Thymus (tissue), 14 donors: ENCODE measurements at places on chromosomes 13 and 19. TPM values are rescaled to one million over a fixed set of nuclear protein-coding genes. Genes with fewer than 3 reads are reported as not detected.

DNA sequence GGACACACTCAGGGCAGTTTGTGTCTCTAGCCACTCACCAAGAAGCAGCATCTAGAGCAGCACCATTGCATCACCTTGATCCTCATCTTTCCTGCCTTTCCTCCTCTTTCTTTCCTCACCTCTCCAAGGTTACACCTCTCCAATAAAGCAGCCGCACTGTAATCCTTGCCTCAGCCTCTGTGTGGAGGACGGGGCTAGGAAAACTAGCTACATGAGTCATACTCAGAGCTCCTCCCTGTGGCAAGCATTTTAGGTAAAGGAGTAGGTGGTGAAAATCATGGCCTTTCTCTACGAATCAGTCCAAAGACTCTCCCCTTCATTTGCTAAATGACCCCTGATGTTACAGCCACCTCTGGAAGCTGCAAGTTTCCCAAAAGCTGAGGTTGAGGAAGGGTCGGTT, 108.9 kb downstream of the DNAJC15 start:
- no peaks in the 10 kb centered on the region for H3K36me3 ChIP-seq
- H3K27ac ChIP-seq = no peak overlapping the region
- no peaks in the 10 kb centered on the region for H3K4me1 ChIP-seq

DNA sequence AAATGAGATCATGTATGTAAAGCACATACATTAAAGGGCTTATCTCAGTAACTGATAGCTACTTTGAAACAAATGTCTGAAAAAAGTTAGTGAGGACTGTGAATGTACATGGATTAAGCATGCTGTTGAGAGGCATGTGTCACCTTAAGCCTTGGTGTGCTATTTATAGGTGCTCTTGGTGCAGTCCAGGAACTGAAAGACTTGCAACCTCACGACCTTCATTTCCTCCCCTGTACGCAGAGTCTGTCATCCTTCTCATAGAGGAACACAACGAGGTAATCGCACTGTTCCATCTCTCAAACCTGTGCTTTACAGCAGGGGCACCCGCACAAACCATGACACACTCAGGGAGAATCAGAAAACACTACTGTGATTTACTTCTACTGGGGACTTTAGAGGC, 65.6 kb downstream of the UFM1 start:
- H3K27ac ChIP-seq = no peak overlapping the region
- DNase-seq = peak; percentile 4
- no peak overlapping the region for H3K4me3 ChIP-seq
- no peaks in the 10 kb centered on the region for H3K4me1 ChIP-seq

- no peak overlapping the region for H3K27ac ChIP-seq
- H3K4me3 ChIP-seq = no peak overlapping the region
- H3K36me3 ChIP-seq = no peaks in the 10 kb centered on the region
Observed at GRCh38 chr19:3801412-3802096, 15.4 kb upstream of the MATK start.

DNA sequence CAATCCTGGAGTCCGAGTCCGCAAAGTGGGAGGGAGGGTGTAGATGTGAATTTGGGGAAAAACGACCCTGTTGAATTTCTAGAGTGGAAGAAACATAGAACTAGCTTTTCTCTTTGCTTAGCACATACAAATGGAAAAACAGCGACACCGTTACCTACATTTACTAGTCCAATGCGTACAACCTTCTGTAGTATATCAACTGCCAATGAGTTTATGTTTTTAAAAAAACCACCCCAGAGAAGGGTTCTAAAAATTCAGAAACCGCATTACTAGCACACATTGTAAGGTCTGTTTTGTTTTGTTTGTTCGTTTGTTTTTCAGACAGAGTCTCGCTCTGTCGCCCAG, 332 bp upstream of the SUPT20H start:
- peak overlapping the region; percentile 74 for H3K27ac ChIP-seq
- no peaks in the 10 kb centered on the region for H3K36me3 ChIP-seq
- H3K4me1 ChIP-seq = peaks cover 2% of the 10 kb centered on the region

DNA sequence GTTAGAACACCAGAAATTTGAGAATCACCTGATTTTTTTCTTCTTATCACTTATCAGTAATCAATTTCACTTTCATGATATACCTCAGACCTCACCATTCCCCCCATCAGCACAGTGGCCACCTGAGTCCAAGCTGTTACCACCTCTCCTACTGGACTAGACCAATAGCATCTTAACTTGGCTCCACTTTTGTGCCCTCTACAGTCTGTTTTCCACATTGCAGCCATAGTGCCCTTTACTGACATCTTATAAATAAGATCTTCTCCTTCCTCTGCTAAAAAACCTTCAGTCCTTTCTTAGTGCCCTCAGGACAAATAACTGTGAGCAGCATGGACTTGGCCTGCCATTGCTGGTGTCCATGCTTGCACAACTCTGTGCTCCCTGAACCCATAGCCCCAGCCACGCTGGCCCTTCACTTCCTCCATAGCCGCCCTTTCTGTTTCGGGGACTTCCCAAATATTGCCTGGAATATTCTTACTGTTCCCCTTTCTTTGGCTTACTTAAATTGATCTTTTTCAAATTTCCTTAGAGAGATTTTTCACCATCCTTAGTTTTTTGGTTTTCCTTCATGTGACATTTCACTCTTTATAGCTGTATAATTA, 380.8 kb downstream of the LMO7 start:
- no peak overlapping the region for H3K4me3 ChIP-seq
- no peaks in the 10 kb centered on the region for H3K4me1 ChIP-seq
- no peak overlapping the region for H3K27ac ChIP-seq
- no peaks in the 10 kb centered on the region for H3K27me3 ChIP-seq
- no peaks in the 10 kb centered on the region for H3K36me3 ChIP-seq
- peak; percentile 54 for DNase-seq

- no peaks in the 10 kb centered on the region for H3K4me1 ChIP-seq
- no peak overlapping the region for H3K27ac ChIP-seq
- no peaks in the 10 kb centered on the region for H3K27me3 ChIP-seq
- no peak overlapping the region for H3K4me3 ChIP-seq
Observed at GRCh38 chr19:34639491-34640085, 37.4 kb downstream of the SCGB2B2 start.

GRCh38 chr19:10543420-10544241, at the start of gene ATG4D:
Gene ATG4D (plus strand): TSS chr19:10543904. CDS start chr19:10544091, 187 bp downstream.
- peak within 1 kb of the TSS; percentile 47 for H3K27ac ChIP-seq
- peak; percentile 75 for DNase-seq
- peaks cover 29% of the 10 kb centered on the region for H3K36me3 ChIP-seq
- H3K27me3 ChIP-seq = peaks cover 3% of the 10 kb centered on the region

GRCh38 chr19:31610018-31610417, 260.8 kb upstream of the TSHZ3 start:
- H3K4me1 ChIP-seq = no peaks in the 10 kb centered on the region
- H3K4me3 ChIP-seq = no peak overlapping the region
- no peak overlapping the region for H3K27ac ChIP-seq
- no peaks in the 10 kb centered on the region for H3K27me3 ChIP-seq
- no peak for DNase-seq
- H3K36me3 ChIP-seq = no peaks in the 10 kb centered on the region

- H3K27ac ChIP-seq = no peak overlapping the region
- H3K4me1 ChIP-seq = no peaks in the 10 kb centered on the region
- H3K36me3 ChIP-seq = no peaks in the 10 kb centered on the region
- no peak for DNase-seq
- no peaks in the 10 kb centered on the region for H3K27me3 ChIP-seq
- no peak overlapping the region for H3K4me3 ChIP-seq
Observed at GRCh38 chr13:107185889-107186288, 618.0 kb upstream of the ARGLU1 start.

DNA sequence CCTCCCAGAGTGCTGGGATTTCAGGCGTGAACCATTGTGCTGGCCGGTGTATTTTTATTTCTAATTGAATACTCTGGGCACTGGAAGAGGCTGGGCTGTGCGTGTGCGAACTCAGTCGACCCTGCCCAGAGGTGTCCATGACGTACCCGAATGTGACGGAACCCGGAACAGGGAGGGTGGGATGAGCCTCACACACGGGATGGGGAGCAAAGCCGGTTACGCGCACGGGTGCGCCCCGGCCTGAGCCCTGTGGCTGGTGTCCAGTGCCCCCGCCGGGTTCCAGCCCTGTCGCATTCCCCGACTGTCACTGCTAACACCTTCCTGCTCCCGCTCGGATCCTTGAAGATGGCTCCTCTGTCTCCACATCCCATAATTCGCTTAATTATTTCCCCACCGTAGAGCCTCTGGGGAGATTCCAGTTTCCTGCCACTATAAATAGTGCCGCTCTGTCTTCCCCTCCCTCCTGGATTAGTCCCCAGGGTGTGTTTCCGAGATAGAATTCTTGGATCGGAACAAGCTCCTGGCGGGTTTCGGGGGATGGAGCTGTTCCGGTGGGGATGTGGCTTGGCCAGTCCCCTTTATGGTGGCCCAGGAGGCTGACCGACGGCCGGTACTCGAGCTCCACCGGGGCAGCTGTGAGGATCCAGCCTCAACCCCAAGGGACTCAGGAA, 22.0 kb downstream of the SBNO2 start:
- H3K36me3 ChIP-seq = peaks cover 29% of the 10 kb centered on the region
- H3K4me1 ChIP-seq = no peaks in the 10 kb centered on the region
- no peak overlapping the region for H3K27ac ChIP-seq
- no peaks in the 10 kb centered on the region for H3K27me3 ChIP-seq

DNA sequence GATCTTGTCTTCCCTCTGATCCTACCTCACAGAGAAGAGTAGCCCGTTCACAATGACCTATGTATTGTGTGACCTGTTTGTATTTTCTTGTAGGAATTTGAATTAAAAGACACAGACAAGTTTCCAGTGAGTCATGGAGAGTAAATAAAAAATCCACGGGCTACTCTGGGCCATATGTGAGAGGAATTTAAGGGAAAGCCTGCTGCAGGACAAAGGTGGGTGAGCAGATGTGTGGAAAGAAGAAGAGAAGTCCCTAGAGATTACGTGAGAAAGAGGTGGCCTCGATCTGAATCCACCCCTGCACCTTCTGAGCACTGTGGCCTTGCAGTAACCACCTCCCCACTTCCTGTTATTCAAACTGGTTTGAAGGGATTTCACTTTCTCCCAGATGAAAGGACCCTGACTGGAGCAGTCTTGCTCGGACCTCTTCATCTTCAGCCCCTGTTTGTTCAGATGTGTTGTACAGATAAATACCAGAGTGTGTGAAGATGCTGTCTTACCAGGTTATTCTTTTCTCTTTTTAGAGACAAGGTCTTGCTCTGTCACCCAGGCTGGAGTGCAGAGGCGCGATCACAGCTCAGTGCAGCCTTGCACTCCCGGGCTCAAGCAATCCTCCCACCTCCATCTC, 205.4 kb downstream of the PDS5B start:
- H3K4me3 ChIP-seq = no peak overlapping the region
- H3K4me1 ChIP-seq = peaks cover 9% of the 10 kb centered on the region
- no peaks in the 10 kb centered on the region for H3K36me3 ChIP-seq
- no peaks in the 10 kb centered on the region for H3K27me3 ChIP-seq

DNA sequence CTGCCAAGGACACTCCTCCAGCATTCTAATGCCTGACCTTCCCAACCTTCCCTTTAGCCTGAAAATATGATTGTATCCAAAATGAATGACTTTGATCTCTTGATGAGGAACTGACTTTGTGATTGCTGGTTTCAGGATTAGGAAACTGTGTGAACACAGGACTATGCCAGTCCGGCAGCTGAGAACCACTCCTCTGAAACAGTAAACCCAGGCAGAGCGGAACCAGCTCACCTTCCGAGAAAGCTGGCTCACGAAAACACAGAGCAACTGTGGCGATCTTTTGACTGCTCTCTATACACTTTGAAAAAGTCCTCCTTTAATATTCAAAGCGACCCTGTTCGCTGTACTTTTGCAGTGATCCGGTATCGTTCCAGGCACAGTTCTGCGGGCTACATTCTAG, 258.8 kb upstream of the IRS2 start:
- DNase-seq = no peak
- no peaks in the 10 kb centered on the region for H3K36me3 ChIP-seq
- H3K27me3 ChIP-seq = no peaks in the 10 kb centered on the region
- no peak overlapping the region for H3K27ac ChIP-seq
- peaks cover 3% of the 10 kb centered on the region for H3K4me1 ChIP-seq
- no peak overlapping the region for H3K4me3 ChIP-seq

DNA sequence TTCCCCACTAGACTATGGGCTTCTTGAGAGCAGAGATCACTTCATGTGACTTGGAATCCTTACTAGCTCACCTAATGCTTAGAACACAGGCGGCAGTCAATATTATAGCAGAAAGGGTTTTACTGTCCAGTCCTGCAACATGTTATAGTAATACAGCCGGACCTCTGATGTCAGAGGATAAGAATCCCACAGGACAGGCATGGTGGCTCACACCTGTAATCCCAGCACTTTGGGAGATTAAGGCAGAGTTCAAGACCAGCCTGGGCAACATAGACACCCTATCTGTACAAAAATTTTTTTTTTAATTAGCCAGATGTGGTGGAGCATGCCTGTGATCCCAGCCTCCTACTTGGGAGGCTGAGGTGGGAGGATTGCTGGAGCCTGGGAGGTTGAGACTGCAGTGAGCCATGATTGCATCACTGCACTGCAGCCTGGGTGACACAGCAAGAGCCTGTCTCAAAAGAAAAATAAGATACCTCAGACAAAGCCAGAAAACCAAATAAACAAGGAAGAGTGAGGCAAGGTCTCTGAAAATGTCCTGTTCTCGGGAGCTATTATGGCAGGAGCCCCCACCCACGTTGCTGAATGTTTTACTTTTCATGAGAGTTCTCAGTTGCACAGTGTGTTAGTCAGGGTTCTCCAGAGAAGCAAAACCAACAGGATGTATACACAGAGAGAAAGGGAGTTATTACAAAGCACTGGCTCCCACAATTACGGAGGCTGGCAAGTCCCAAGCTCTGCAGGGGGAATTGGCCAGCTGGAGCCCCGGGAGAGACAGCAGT, 100.8 kb downstream of the UBL3 start:
- no peak overlapping the region for H3K27ac ChIP-seq
- no peak overlapping the region for H3K4me3 ChIP-seq
- H3K36me3 ChIP-seq = no peaks in the 10 kb centered on the region
- DNase-seq = no peak
- H3K4me1 ChIP-seq = no peaks in the 10 kb centered on the region

GRCh38 chr13:38421590-38422560, 72.2 kb downstream of the UFM1 start:
- DNase-seq = no peak
- H3K4me3 ChIP-seq = no peak overlapping the region
- H3K36me3 ChIP-seq = no peaks in the 10 kb centered on the region
- H3K4me1 ChIP-seq = no peaks in the 10 kb centered on the region

GRCh38 chr13:113548171-113548641, 36.3 kb upstream of the TFDP1 start:
- no peaks in the 10 kb centered on the region for H3K27me3 ChIP-seq
- DNase-seq = no peak
- no peak overlapping the region for H3K27ac ChIP-seq
- H3K4me3 ChIP-seq = no peak overlapping the region
- no peaks in the 10 kb centered on the region for H3K36me3 ChIP-seq

Gene C19orf73
- total RNA-seq = 2.7 TPM

Gene ZNF45
- total RNA-seq = 18.2 TPM

Gene GAPDHS
- total RNA-seq = 0.19 TPM
